ENCODE measurements at places on chromosomes 5 and 9. TPM values are rescaled to one million over a fixed set of nuclear protein-coding genes. Genes with fewer than 3 reads are reported as not detected.

IFNA2 gene
- not detected for total RNA-seq

TMEM203 gene
- 30.9 TPM for total RNA-seq

TAF11L10 gene
- not detected for total RNA-seq

ARSI gene
- total RNA-seq: under 0.01 TPM

NEURL1B gene
- total RNA-seq: 0.32 TPM

SPATA31A3 gene
- not detected for total RNA-seq

SPATA31C1 gene
- not detected for total RNA-seq

NKD2 gene
- total RNA-seq: not detected

PCDHGA8 gene
- total RNA-seq: 0.97 TPM

MARVELD2 gene
- 4.0 TPM for total RNA-seq

OLFM1 gene
- total RNA-seq: 2.0 TPM

SNCB gene
- total RNA-seq: not detected

PROB1 gene
- 0.65 TPM for total RNA-seq

KCNT1 gene
- not detected for total RNA-seq

ADGRV1 gene
- 0.15 TPM for total RNA-seq

HACD4 gene
- 2.6 TPM for total RNA-seq

IL4 gene
- not detected for total RNA-seq

PCDHGA3 gene
- 0.15 TPM for total RNA-seq

PSIP1 gene
- total RNA-seq: 52.3 TPM

HMMR gene
- 46.7 TPM for total RNA-seq

ECPAS gene
- 69.6 TPM for total RNA-seq

All from epithelial cell of umbilical artery (primary cell).